Activated CD4-positive, alpha-beta T cell treated with anti-CD3 and anti-CD28 coated beads, Interleukin-2, amount 10 ng/mL, durations not matched to agents 7 days and 5 days (primary cell): ENCODE measurements at places on chromosomes 1 and 21.
A peak's percentile ranks its signal among the peaks of the same experiment; 100 is the strongest.

GRCh38 chr1:190832511-190832910 lies 354.8 kb upstream of the BRINP3 start:
- no peak for DNase-seq

GRCh38 chr1:107135463-107135862 lies 5.4 kb upstream of the NTNG1 start:
- DNase-seq, result peak; percentile 46

GRCh38 chr21:36434144-36434543 lies 45.8 kb downstream of the CLDN14 start:
- DNase-seq, result no peak

DNA sequence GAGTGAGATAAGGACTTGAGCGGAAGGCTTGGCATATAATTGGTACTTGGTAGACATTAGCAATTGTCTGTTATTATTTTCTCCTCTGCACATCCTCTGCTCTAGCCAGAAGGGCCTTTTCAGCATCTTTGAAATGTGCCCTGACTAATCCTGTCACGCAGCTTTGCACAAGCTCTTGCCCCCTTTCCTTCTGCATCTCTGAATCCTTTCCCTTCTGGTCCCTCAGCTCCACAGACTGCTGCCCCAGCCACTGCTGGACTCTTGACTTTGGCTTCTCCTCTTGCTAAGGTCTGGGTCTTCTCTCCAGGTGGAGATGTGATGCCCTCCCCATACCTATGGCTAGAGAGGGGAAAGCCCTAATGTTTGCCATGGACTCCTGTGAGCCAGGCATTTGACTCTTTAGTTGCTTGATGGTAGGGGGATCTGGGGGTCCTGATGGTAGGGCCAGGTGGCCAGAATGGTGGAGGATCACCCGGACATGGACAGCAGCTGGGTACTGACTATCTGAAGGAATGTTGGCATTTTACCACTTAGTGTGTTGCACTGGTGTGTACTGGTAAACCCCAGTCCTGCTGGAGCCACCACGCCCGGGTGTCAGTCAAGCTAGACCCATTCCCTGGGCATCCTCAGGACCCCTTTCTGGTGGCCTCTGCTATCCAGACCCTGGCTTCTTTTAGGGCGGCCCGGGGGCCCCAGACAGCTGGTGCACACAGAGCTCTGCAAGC lies 4.4 kb downstream of the HPCA start:
- DNase-seq, result no peak

DNA sequence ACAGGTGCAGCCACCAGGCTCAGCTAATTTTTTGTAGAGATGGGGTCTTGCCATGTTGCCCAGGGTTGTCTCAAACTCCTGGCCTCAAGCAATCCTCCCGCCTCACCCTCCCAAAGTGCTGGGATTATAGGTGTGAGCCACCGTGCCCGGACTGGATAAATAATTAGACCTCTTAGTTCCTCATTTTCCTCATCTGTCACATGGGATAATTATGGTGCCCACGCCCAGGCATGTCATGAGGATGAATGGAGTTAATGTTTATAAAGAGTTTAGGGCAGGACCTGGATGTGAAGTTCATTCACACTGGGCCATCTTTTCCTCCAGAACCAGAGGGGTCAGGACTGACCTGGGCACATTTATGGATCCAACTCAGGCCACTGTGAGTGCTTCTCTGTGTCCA lies 23.7 kb downstream of the PADI3 start:
- DNase-seq, result no peak

DNA sequence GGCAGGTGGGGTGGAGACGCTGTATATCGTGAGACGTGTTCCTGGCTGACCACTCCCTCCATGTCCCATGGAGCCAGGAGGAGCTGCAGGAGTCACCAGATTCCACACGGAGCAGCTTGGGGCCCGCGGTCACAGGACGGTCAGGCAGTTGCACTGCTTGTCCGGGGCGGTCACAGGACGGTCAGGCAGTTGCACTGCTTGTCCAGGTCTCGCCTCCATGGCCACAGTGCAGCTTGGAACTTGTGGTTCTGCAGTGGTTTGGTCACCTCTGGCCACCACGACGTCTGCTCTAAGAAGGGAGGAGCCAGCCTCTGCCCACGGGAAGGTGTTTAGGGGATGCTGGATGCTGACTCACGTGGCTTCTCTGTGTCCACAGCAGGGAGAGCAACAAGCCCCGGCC lies 33.0 kb downstream of the SLX9 start:
- DNase-seq, result no peak

- DNase-seq, result peak; percentile 50
Measured at GRCh38 chr1:154419620-154420571, 14.8 kb downstream of the IL6R start.

DNA sequence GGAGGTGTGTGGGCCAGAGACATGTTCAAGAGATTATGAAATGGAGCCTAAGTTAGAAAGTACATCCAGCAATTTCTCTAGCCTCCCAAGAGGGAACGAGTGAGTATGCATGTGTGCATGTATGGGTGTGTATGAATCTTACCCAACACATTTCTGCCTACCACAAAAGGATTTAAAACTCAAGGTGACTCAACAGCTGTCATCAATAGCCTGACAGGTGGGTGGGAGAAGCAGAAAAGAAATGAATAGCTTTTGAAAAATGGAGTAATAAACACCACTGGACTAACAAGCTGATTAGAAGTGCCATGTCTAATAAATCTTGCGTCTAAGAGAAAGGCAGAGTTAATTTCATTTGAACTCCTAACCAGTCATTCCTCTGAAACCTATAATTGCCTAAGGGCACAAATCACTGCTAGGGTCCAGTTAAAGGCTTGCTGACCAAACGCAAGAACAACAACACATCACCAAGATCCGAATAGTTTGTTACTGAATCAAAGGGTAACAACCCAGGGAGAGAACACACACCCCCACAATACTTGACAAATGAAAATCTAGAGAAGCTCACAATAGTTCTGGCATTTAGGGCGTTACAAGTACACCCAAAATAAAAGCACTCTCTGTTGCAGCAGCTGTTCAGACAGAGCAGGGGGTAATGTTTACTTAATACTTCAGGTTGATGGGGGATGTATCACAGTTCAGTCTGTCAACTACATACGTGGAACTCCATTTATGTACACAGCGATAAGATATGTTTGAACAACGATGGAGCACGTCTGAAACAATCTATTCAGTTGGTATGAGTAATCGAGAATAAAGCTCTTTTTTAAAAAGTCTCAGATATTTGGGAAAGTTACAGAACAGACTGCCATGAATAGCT lies 1.4 kb downstream of the KIAA0319L start:
- no peak for DNase-seq

GRCh38 chr1:198935306-198935921 lies 296.6 kb downstream of the PTPRC start:
- peak; percentile 60 for DNase-seq

DNA sequence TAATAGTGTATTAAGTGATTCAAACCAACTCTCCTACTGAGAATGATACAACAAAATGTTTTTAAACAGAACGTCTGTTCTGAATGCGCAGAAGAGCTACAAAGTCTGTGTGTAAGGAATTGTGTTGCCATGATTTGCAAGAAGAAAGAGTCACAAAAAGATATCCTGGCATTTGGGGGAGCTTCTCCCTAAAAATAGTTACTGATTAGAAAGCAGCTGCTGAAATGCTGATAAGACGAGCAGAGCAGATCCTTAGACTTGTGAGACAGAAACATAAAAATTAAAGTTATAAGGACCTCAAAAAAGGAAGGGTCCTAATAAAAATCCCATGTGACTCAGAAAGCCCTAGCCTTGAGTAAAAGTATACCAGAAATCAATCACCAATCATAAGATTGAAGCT lies 54.9 kb upstream of the CRB1 start:
- no peak for DNase-seq

DNA sequence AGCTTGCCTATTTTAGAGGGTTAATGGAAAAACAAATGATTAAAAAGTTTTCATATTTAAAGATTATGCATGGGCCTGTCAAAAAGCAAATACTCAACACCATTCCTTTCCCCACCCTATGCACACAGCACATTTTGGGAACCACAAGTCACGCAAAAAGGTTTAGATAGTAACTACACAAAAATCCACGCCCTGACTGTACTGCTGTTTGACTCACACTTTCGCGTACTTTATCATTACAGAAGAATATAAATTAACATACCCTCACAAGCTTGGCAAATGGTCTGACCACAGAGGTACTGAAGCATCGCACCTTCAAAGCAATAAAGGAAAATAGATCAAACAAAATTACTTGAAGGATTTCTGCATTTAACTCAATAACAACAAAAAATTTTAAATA lies 1.4 kb downstream of the ATP5PO start:
- DNase-seq, result no peak

- DNase-seq, result no peak
Measured at GRCh38 chr21:38410466-38410865, 87.8 kb downstream of the ERG start.

- no peak for DNase-seq
Measured at GRCh38 chr1:241485145-241485544, 34.4 kb downstream of the FH start.

- no peak for DNase-seq
Measured at GRCh38 chr1:3423896-3424611, 30.4 kb upstream of the ARHGEF16 start.

DNA sequence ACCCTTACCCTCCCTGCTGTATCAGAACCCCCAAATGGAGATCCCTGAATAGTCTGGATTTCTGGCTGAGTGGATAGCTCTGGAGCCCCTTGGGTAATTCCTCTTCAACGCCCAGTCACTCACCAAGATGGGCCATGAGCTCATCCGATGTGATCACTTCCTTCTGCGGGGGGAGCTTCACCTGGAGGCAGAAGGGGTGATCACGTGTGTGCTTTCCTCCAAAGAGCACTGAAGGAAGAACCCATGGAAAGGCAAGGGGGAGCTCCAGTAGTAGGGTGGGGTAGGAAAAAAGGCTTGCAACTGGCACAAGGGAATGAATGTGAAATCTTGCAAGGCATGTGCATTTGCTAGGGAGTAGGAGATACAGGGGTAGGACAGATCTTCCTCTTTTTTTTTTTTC lies 5.1 kb downstream of the MINDY1 start:
- no peak for DNase-seq

DNA sequence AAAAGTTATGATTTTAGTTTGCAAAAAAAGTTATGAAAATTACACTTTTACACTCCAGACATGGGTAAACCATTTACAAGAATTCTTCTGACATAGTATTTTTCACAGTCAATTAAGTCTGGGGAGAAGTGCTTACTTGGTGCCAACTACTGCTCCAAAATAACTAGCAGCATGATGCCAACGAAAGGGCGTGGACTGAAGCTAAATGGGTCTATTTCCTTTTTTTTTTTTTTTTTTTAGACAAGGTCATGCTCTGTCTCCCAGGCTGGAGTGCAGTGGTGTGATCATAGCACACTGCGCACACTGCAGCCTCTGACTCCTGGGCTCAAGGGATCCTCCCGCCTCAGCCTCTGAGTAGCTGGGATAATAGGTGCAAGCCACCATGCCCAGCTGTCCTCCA lies 43.2 kb downstream of the FMO4 start:
- no peak for DNase-seq

DNA sequence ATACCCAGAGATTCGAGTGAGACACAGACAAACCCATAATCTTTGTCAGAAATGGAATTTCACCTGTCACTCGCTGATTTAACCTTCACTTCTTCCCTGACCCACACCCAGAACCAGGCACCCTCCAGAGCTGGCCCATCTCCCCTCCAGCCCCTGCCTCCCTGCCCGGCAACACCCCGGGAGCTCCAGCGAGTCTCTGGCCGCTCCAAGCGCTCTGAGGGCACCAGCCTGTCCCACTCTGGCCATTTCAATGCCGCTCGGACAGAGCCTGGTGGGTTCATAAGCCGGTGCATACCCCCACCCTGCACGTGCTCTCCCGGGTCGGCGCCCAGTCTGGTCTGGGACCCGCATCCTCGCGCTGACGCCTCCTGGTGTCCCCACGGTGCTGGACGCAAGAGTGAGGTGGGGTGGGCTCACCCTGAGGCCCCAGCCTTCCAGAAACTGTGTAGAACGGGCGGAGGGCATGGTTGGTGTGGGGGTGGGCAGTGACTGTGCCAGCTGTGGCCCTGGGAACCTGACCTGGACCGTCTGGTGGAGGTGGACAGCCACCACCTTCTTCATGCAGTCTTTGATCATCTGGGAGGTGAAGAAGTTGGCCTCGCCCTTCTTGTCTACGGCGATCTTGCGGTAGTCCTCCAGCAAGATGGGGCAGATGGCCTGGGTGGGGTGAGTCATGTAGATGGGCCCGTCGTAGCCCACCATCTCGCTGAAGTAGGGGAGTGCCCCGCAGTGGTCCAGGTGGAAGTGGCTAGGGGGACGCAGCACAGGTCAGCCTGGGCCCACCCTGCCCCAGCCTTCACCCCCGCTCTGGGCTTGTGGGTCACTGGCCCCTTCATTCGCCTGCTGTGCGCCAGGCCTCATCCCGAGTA lies 5.4 kb downstream of the INTS11 start:
- no peak for DNase-seq

GRCh38 chr1:82879701-82880305 lies 1079.1 kb downstream of the ADGRL2 start:
- DNase-seq, result no peak

GRCh38 chr1:96510911-96511310 lies 210.7 kb upstream of the PTBP2 start:
- DNase-seq, result no peak

DNA sequence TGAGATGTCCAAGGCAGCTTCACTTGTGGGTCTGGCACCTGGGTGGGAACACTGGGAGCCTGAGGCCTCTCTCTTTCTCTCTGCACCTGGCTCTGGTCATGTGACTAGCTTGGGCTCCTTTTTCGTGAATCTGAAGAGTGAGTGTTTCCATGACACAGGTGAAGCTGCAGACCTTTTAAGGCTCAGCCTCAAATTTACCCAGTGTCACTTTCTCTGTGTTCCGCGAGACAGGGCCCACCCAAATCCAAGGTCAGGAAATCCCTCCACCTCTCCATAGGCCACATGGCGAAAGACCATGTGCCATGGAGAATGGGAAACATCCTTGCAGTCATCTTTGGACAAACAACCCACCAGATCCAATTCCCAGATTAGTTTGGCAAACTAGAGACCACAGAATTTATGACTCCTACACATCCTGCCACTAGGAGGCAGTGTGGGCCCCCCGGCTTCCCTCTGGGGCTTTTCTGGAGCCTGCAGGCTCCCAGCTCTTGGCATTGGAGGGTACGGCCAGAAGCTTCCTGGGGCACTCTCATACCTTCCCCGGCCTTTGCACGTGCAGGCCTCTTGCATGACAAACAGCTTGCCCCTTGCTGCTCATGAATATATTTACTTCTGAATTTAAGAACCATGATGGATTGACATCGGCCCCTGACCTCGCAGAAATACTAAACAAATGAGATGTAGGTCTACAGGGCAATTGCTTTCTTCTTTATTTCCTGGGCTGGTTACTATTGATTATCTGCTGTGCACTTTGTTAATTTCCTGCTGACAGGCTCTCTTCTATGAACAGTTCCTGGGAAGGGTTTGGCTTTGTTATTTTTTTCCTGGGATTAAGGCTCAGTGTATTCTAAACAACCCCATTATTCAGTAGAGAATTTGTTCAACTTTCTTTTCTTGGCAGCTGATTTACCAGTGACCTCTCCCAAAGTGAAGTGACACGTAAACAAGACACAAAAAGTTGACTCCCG lies 180.7 kb downstream of the KAZN start:
- peak; percentile 19 for DNase-seq

- DNase-seq, result peak; percentile 69
Measured at GRCh38 chr1:224430511-224431113, 4.0 kb downstream of the WDR26 start.

GRCh38 chr1:100584761-100585745 lies 47.1 kb downstream of the GPR88 start:
- DNase-seq, result no peak

GRCh38 chr1:199684686-199685273 lies 342.7 kb upstream of the NR5A2 start:
- DNase-seq, result peak; percentile 32

GRCh38 chr1:240090957-240091600 lies 604 bp upstream of the FMN2 start:
- no peak for DNase-seq

GRCh38 chr1:106688446-106688845 lies 368.0 kb upstream of the PRMT6 start:
- no peak for DNase-seq
